ENCODE measurements at places on chromosomes 13 and 19. TPM values are rescaled to one million over a fixed set of nuclear protein-coding genes. Genes with fewer than 3 reads are reported as not detected.

Gene ICAM5
- 0.16 TPM for total RNA-seq

Gene LRRC63
- not detected for total RNA-seq

Gene FUT2
- total RNA-seq, result under 0.01 TPM

Gene SGTA
- total RNA-seq, result 76.7 TPM

Gene TYROBP
- total RNA-seq, result not detected

Gene COL4A2
- total RNA-seq, result 2,076 TPM
